ENCODE measurements at places on chromosomes 3 and 15.

DNA sequence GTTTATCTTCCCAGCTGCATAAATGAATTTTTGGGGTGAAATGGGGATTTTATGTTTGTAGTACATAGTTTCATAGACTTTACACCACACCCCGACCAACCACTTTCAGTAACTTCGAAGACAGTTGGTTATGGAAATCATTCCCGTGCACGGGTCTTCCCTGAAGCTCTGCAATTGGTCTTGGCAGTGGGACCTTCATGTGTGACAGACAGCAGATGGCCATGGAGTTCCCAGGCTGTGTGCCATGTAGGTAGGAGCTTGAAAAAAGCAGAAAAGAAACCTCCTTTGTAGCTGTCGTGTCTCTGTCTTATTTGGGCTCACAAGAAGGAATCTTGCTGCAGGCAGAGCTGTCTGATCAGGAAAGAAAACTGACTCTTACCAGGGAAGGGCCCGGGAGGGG lies 25.9 kb downstream of the EXOG start:
- no peak for DNase-seq

DNA sequence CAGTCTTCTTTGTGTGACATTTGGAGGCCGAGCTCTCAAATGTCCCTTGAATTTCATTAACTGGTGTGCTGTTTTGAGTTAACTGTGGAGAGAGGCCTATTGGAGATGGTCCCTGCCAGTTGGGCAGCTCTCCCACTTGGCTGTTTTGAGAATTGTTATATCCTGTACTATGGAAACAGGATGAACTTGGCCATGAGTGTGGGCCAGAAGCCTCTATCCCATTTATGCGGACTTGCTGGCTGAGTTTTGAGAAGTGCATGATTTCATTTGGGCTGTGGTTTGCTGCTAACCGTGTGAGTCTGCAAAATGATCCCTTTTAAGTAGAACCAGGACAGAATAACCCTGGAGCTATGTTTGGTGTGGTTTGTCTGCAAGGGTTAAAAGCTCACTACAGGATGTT lies 366.0 kb downstream of the PTPRG start:
- DNase-seq = no peak

GRCh38 chr3:121871430-121871829 lies 22.8 kb upstream of the SLC15A2 start:
- DNase-seq = no peak

- DNase-seq = no peak
These were observed 600.3 kb downstream of the OTOL1 start for GRCh38 chr3:162096874-162097273.

DNA sequence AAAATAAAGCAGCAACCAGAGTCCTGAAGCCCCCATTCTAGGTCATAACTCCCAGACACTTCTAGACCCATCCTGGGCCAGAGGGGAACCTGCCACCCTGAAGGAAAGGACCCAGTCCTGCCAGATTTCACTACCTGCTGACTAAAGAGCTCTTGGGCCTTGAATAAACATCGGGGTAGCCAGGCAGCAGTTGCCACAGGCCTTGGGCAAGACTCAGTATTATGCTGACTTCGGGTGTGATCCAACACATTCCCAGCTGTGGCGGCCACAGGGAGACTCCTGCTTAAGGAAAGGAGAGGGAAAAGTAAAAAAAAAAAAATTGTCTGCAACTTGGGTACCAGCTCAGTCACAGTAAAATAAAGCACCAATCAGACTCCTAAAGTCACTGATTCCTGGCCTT lies 23.8 kb downstream of the NEDD4 start:
- no peak for DNase-seq

DNA sequence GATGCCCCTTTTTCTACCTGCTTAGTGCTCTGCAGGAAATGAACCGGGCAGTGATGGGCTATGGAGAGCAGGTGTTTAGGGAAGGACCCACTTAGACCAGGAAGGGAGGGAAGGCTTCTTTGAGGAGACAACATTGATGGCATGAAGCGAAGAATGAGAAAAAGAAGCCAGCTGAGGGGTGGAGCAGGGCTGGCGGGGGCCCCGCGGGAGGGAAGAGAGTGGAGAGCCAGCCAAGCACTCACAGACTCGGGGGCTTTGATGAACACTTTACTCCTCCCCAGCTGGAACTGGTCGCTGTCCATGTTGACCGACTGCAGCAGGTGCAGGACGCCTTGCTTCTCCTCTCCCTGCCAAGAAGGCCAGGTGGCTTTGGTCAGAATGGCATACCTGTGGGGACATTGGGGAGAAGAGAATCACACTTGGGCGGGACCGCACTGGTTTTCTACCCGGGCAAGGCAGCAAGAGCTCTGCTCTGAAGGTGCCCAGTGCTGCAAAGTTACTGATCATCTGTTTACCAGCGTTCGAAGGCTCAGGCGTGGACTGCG lies 28.4 kb upstream of the LDHAL6B start:
- no peak for DNase-seq

GRCh38 chr3:135460273-135460672 lies 505.3 kb upstream of the PPP2R3A start:
- DNase-seq = no peak

DNA sequence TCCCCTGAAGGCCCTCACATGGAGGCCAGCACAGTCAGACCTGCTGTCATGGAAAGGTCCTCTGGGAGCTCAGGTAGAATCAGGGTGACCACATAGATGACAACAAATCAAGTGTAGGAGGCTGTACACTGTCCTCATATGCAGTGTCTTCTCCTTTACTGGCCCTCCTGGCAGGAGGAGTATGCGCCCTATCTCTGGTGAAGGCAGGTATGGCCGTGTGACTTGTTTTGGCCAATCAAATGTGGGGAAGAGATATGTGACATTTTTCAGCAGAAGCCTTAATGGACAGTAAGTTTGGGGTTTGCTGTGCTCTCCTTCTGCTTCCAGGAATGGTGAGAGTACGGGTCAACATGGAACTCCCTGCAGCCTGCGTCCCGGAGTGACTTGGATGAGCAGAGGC lies 69.9 kb downstream of the RHCG start:
- no peak for DNase-seq

GRCh38 chr3:123012652-123013051 lies 14.9 kb downstream of the SEMA5B start:
- no peak for DNase-seq

- DNase-seq = no peak
These were observed 15.4 kb upstream of the STARD5 start for GRCh38 chr15:81339321-81339720.

DNA sequence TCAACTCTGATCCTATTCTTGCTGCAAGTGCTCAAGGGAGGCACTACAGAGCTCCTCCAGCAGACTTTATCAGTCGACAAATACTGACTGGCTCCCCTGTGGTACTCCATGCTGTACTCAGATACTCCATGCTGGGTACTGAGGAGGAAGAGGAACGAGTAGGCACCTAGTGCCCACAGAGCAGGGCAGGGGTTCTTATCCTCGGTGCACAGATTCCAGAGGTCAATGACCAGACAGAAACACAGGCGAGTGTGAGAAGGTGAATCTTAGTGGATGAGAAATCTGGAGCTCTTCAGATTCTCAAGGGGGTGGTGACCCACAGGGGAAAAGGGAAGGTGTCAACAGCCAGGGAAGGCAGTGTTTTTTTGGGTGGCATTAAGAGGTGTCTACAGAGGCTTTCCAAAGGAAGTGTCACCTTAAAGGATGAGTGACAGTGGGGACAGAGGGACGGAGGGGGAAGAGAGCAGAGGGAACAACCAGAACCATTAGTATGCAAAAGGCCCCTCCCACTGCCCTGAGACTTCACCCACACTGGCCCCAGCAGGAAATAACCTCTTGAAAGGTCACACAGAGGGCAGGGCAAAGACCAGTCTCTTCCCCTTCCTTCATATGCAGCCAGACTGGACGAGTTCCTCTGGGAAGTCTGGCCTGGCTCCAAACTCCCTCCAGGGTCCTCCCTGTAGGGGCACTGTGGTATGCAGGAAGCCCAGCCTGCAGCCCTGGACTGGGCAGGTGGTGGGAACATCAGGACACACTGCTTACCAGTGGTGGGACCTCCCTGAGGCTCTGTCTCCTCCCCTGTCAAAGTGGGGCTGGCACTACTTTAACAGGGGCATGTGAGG lies 27.5 kb downstream of the CCDC12 start:
- no peak for DNase-seq

DNA sequence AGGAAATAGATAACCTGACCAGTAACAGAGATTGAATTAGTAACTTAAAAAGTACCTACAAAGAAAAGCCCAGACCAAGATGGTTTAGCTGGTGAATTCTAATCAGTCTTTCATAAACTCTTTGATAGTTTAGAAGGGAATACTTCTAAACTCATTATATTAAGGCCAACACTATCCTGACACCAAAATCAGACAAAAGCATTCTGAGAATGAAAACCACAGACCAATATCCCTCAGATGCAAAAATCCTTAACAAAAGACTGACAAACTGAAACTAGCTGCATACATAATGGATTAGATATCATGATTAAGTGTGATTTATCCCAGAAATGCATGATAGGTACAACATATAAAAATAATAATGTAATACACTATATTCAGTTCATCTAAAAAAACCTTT lies 115.6 kb downstream of the RFX7 start:
- no peak for DNase-seq

GRCh38 chr3:143158014-143158988 lies 38.7 kb downstream of the CHST2 start:
- no peak for DNase-seq

DNA sequence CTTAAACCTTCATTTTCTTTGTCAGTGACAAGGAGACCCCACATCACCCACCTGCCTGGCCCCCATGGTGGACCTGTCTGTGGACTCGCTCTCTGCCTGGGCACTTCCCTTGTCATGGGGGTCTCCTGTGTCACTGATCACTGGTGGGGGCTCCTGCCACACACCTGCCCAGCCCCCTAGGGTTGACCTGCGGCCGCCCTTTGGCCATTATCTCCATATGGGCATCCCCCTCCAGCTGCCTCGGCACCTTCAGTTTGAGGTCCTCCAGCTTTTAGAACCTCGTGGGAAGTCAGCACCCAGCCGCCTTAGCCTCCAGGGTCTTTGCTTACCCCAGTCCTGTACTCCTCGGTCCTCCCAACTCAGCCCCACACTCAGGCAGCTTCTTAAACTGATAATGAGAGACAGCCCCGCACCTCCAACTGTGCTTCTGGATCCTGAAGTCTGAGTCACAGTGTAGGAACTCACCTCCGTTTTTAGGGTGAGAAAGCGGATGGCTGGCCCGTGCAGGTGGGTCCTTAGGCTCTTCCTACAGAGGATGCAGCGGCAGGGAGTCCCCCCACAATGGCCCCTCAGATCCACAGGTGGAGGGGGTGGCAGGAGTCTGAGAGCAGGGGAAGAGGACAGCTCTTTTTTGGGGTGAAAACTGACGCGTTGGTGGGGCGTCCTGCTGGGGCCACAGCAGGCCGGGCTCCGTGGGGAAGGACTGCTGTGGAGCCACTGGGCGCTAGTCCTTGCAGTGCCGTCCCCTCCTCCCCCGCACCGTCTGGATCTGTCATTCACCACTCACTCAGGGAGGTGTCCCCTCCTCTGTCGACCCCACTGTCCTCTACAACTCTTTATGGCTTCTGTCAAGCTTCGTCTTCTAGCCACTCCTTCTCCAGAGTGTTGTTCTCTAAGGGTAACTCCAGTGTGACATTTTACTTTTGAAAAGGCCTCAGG lies 8.7 kb upstream of the PRR23E start:
- DNase-seq = no peak

GRCh38 chr15:85362436-85363081 lies 17.8 kb upstream of the AKAP13 start:
- DNase-seq = no peak

DNA sequence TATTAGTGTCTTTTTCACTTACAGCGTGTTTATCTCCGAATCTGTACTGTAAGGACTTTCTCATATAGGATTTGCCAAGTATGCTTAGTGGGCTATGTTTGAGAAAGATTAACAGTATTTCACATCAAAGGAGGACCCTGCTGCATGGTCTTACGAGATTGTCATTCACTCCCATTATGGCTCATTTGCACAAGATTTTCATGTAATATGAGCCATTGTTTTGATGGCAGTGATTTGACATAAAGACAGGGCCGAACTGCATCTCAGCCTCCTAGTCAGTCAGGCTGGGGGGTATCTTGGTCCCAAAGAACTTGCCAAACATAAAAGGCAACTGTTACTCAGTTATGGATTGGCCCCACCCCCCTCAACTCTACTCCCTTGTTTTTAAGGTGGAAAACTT lies 205.9 kb downstream of the ZIC1 start:
- DNase-seq = no peak

- no peak for DNase-seq
These were observed 27.3 kb downstream of the CCDC33 start for GRCh38 chr15:74263466-74263865.

GRCh38 chr3:132804498-132804897 lies 82.3 kb upstream of the NPHP3 start:
- DNase-seq = no peak

- DNase-seq = peak; percentile 18
These were observed 53.0 kb upstream of the GSK3B start for GRCh38 chr3:120147072-120147871.

GRCh38 chr3:79039192-79039591 lies 728.6 kb downstream of the ROBO1 start:
- DNase-seq = no peak

- no peak for DNase-seq
These were observed 30.1 kb downstream of the SPSB4 start for GRCh38 chr3:141081141-141081795.

DNA sequence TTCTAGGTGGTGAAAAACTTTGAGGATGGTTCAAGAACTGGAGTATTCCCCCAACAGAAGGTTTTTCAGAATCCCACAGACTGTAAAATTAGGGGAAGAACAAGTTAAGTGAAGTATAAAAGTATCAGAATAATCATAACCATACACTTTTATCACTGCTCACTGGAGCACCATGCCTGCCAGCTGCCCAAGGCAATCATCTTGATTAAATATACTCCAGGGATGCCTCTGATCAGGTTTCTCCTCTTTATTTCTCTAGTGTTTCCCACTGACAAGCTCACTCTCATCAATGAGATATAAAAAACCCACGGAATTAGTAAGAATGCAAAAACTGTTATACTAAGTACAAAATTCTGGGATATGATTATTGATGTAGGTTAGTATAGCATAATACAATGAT lies 108.0 kb downstream of the STAG1 start:
- DNase-seq = no peak
